ENCODE measurements at places on chromosomes 6 and 20.

- DNase-seq = no peak
These were observed 171.7 kb upstream of the MAN1A1 start for GRCh38 chr6:119521251-119521650.

GRCh38 chr6:144590532-144590931, 305.4 kb downstream of the UTRN start:
- no peak for DNase-seq

DNA sequence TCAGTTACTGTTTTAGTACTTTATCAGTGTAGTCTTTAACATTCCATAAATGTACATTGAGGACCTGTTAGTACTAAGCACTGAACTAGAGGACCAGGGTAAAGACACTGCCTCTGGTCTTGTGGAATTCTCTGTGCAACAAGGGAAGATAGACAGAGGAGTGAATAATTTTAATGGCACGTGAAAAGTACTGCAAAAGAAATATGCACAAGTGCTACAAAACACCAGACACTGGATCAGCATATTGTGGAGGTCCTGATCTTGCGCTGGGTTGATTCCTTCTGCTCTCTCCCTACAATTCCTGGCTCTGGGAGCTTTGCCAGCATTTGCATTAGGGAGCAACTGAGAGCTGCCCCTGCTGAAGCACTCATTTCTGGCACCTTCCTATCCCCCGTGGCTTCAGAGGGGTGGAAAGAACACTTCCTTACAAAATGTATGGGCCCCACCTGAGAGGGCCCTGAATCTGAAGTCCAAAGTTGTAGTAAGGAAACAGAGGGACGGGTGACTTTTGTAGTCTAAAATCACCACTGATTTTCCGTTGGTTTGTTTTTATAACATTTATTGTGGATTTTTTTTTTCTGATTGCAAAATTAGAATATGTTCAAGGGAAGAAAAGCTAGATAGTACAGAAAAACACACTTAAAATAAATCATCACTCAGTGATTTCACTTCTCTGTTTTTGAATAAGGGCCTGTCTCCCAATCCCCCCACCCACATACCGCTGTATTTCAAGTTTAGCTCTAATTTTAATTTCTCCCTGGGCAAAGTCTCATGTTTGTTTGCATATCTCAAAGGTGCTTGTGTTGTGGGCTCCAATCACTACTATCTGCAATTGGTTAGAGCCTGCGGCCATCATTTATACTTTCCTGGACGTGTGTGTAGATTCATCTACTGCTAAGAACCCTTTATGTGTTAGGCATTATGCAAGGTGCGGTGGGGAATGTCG, 4.9 kb downstream of the PKIG start:
- no peak for DNase-seq

GRCh38 chr20:38799203-38799602, 6.3 kb upstream of the PPP1R16B start:
- no peak for DNase-seq

DNA sequence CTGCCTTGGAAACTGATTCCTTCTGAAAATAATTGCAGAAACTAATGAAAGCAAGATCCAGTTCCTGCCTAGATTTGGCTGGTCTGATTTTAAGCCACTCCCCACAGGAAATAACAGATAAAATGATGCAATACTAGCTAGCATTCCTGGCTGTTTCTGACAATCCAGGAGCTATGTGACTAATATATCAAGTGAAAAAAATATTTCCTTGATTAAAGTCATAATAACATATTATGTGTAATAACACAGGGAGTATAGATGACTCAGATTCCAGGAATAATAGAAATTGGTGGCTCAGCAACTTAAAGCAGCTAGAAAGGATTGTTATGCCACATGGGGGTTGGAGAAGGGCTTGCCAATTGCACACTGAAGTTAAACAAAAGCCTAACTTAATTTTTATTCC, 182.7 kb upstream of the SALL4 start:
- peak; percentile 32 for DNase-seq

DNA sequence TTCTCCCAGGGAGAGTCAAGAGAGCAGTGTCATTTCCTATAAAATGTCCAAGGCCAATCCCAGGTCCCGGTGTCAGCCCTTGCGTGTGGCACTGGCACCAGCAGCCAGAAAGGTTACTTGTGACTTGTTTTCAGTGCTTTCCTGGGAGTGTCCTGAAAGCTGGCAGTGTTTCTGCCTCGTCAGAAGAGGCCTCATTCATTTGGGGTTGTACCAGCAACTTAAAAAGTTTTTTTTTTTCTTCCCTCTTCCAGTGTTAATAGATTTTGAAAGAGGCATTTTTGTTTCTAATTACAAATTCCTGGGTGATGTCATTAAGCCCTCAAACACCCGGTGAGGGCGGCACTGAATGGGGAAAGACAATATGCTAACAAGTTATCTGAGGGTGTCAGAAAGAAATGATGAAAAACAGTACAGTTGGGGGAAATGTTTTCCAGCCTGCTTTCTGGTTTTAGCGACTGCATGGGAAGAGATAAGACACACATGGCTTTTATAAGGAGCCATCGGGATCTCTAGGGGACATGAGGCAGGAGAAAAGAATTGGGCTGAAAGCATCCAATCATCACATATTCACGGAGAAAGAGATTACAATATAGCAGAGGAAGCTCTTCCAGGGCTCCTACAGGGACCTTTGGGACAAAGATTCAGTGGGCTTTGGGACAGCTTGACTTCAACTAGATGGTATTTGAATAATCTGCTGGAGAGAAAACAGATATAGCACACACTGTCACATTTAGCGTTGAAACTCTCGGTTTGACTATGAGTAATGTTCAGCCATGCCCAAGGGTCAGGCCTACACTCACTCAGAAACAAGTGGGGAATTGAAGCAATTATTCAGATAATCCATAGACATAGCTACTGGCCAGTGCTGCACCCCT, 153.0 kb downstream of the BCAS1 start:
- no peak for DNase-seq
